ENCODE measurements at places on chromosomes 3 and 15.
A peak's percentile ranks its signal among the peaks of the same experiment; 100 is the strongest.

DNA sequence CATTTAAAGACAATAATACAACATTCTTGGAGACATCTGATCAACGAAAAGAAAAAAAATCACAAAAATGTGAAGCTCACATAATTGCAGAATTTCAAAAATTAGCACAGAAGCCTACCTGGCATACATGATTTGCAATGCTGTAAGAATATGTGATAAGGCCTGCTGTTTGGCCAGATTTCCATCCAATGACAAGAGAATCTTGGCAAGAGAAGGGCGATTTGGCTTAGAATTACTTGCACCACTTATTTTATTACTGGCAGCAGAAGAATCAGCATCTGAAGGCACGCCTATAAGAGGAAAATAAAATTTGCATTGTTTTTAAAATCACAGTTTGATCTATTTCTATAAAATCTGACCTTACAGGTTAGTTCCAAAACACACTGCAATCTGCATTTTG is 70.3 kb upstream of the OCA2 start:
- no peak for DNase-seq

GRCh38 chr15:62706317-62706716 is 336.2 kb upstream of the TPM1 start:
- no peak for DNase-seq

DNA sequence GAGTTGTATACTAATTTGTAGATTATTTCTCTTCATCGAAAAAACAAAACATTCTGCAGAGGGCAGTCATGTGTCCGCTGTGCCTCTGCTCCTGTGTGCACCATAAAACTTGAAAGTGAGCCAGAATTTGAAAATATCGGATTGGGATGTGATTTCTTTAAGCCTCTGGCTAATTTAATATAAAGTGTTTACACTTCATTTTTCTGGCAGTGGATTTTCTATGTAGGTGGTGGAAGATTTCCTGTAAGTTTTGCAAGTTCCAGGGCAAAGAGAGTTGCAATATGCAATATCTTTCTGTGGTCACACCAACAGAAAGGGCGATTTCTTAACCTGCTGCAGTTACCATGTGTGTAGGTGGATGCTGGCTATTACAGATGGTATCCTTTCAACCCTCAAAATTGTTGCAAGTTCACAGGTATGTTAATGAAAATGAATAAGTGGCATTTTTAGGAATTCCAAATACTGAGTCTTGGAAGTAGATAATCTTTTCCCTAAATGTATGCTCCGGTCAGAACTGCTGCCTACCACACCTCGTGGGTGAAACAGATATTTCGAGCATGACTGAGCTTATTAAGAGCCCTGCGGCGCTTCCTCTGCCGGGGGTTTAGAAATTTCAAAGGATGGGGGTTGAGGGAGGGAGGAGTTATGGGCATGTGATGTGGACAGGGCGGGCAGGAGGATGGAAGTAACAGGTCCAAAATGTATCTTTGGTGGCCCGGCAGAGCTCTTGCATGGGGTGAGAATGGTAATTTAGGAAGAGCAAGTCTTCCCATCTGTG is 134.0 kb downstream of the PGPEP1L start:
- DNase-seq = no peak

DNA sequence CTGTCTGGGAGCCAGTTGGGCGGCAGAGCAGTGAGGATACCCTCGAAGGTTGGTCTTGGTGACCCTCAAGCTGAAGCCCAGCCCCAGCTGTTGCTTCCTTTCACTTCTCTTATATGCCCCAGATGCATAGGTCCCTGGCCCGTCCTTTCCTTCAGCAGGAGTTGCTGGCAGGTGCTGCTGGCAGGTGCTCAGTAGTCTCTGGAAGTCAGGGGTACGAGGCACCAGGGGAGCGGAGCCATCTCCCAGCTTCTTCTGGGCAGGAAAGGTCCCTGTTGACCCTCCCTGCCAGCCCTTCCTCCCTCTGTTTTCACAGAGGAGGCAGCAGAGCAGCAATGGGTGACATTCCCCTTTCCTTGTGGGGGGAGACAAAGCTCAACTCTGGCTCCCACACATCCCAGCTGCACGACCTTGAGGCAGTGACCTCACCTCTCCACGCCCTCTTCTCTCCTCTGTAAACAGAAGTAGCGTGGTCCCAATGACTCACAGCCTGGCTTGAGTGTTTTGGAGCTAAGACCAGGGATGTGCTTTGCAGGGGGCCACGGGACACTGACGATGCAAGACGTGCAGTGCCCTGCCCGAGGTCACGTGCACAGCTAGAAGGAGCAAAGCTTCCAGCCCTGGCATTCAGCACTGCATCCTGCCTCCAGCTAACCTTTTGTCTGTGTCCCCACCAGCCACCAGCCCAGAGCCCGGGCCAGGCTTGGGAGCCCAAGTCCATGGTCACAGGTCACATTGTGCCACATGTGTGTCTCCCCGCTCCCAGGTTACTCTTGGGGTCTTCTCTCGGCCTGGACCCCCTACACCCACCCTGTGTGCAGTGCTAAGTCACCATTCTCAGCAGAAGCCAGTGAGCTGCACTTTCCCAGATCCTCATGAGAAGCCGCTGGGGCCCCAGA is 49.7 kb downstream of the SLC6A6 start:
- no peak for DNase-seq

- DNase-seq = no peak
Measured at GRCh38 chr3:179853176-179853575, 183.6 kb downstream of the PEX5L start.

GRCh38 chr15:42084465-42085235 is 9.7 kb downstream of the PLA2G4D start:
- peak; percentile 52 for DNase-seq

GRCh38 chr3:58085616-58086015 is 77.4 kb downstream of the FLNB start:
- DNase-seq = no peak

DNA sequence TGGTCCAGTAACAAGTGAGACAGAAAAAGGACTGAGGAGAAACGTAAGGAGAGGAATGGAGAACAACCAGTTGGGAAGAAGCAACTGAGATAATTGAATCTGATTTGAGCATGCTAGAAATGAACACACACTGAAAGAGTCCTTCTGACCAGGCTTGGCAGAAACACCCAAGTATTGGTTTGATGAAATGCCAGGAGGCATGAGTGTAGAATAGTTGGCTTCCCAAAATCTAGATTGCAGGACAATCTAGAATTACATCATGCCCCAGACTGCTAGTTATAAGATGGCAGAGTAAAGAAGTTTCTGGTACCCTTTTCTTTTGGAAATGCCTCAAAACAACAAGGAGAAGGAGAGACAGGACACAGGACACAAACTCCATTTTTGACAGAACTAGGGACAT is 189.7 kb upstream of the STT3B start:
- no peak for DNase-seq

- peak; percentile 21 for DNase-seq
Measured at GRCh38 chr3:171347301-171348039, 112.7 kb downstream of the TNIK start.

DNA sequence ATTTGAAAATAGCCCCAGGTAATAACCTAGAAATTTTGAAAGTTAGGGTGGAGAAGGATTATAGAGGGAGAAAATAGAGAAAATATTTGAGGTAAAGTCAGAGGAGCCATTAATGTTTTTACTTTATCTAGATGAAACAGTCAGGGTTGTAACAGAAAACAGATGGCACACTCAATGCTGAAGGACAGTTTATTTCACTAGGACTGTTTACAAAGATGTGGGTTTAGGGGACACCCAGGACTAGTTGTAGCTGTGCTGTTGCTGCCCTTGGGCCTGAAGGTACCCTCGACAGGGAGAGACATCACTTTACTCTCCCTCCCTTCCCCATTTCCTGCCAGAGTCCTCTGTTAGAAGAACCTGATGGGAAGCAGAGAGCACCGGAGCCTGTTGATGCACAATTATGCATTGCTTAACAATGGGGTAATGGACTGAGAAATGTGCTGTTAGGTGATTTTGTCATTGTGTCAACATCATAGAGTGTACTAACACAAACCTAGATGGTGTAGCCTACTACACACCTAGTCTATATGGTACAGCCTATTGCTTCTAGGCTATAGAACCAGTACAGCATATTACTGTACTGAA is 103.8 kb downstream of the GALK2 start:
- DNase-seq = no peak

DNA sequence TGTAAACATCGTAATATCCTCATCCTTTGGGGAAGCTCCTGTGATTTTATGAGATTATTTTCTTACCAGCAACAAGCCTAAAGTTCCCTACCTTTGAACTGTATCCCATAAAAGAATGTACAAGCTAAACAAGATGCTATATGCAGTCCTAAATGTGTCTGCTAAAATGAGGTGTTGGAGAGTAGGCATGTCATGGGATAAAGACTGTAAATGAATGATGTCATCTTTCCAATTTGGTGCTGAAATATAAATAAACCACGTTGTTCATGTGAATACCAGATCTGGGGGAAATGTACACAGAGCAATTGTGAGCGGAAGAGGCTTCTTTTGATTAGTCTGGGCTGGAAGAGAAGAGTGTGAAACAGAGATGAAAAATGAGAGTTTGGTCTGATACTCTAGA is 214.9 kb upstream of the WNT5A start:
- DNase-seq = no peak

DNA sequence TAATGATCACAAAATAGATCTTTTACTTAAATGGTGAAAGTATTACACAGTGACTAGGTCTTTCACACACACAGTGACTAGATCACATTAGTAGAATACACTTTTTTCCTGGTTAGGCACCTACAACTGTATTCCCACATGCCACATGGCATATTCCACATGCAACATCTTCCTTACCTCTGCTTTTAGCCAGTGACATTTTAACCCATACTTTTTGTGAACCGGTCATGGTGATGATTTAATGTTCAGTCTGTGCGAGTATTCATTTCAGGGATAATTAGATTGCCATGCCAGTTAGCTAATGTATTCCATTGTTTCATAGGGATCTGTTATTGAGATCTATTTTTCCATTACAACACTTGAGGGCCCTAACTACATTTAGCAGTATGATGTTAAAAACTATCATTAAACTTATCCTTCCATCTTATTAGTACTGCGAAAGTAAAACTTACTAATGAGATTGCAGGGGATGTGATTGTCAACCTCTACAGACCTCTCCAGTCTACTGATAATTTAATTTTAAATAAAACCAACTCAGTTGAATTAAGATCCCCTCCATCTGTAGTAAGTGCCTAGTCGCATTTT is 28.3 kb downstream of the TSEN2 start:
- DNase-seq = no peak

DNA sequence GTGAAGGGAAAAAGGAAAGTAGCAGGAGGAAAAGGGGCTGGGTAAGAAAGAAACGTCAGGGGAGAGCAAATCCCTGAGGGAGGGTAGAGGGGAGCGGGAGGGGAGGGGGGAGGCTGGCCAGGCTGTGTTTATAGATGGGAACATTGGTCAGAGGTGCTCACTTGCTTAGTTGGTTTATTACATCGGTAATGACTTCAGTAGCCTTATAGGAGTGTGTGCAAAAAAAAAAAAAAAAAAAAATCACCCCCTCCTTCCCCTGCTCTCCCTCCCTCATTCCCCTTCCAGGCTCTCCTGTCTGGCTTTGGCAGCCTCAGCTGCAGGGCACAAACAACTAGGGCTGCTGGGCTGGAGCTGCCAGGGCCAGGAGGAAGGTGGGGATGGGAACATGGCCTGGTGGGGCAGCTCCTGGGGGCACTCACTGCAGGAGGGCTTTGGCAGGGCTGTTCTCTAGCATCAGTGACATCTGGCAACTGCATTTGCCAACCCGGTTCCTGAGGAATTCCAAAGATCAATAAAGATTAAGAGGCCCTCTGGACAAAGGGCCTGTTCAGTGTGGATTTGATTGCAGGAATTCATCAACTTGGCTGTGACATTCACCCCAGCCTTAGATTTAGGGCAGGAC is 334.5 kb upstream of the FRG2C start:
- no peak for DNase-seq

DNA sequence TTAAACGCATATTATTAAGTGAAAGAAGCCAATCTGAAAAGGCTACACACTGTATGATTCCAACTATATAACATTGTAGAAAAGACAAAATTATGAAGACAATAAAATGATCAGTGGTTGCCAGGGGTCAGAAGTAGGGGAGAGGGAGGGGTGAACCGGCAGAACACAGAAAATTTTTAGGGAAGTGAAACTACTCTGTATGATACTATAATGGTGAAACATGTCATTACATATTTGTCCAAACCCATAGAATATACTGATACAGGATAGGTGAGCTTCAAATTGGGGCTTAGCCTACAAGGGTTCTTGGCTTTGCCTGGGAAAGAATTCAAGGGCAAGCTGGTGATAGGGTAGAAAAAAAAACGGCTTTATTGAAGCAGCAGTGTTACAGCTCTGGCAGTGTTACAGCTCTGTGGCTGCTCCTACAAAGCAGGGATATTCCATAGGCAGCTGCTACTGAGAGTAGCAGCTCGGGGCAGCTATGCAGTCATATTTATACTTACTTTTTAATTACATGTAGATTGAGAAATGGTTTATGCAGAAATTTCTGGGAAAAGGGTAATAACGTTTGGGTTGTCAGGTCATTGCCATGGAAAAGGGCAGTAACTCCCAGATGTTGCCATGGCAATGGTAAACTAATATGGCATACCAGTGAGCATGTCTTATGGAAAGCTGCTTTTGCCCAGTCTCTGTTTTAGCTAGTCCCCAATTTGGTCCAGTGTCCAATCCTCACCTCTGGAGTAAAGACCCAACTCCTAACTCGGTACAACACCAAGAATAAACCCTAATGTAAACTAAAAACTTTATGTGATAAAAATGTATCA is 125.1 kb upstream of the SLC25A36 start:
- no peak for DNase-seq

GRCh38 chr3:156688632-156689452 is 14.5 kb downstream of the TIPARP start:
- DNase-seq = no peak

GRCh38 chr15:80904998-80905397 is 84.6 kb downstream of the MESD start:
- DNase-seq = no peak

DNA sequence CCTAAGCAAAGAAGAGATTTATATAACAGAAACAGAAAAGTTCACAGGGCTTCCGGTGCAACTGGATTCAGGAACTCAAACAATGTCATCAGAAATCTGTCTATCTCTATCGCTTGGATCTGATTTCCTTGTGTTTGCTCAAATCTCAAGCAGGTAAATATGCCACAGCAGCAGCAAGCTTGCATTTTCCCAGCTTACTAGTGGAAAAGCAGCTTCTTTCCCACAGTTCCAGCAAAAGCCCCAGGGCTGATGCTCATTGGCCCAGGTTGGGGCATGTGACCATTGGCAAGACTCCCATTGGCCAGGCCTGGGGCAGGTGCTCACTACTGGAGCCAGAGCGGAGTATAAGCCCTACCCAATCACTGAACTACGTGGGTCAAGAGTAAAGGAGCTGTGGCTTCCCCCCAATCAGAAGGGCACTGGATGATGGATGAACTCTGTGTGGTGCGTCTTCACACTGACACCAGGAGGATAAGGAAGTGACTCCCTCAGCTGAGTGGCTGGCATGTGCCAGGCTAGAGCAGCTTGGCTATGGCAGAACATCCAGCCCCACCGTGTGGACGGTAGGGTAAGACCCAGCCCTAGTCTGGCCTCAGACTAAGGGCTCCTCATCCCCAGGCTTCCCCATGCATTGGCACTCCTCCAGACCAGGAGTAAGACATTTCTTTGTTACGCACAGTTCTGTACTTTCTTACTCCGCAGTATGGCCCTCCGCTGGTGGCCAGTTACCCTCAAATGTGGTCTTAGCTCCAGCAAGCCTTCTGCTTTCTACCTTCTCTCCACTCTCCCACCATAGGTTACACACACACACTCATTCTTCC is 13.1 kb upstream of the VIPR1 start:
- no peak for DNase-seq

GRCh38 chr15:51846463-51847230 is 17.2 kb downstream of the TMOD3 start:
- DNase-seq = no peak

- no peak for DNase-seq
Measured at GRCh38 chr3:50212971-50213370, 7.9 kb downstream of the SLC38A3 start.
